Dermis microvascular lymphatic vessel endothelial cell (primary cell): ENCODE measurements at places on chromosomes 7 and 10.

DNA sequence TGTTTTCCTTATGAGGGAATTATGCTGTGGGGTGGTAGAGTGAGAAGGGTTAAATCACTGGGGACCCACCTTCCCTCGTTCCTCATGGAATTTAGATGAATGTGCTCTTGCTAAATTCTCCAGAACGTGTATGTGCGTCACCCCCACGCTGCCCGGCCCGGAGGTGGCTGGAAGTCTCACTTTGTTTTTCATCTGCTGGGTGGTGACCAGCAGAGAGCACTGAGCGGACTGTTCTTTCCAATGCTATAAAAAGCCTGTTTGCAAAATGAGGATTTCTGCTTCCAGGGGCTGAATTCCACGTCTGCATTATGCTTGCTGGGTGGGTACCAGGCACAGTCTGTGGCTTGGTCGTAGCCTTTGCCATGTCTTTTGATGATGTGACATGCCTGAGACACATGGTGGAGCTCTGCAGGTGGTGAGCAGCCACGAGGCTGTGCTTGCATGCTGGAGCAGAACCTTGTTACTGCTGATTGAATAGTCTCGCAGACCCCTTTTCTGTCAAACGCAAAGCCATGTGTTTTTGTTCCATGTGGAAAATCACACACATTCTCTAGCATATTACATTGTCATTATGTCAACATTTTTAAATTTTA, 31.9 kb upstream of the INSYN2A start:
- DNase-seq, result no peak

DNA sequence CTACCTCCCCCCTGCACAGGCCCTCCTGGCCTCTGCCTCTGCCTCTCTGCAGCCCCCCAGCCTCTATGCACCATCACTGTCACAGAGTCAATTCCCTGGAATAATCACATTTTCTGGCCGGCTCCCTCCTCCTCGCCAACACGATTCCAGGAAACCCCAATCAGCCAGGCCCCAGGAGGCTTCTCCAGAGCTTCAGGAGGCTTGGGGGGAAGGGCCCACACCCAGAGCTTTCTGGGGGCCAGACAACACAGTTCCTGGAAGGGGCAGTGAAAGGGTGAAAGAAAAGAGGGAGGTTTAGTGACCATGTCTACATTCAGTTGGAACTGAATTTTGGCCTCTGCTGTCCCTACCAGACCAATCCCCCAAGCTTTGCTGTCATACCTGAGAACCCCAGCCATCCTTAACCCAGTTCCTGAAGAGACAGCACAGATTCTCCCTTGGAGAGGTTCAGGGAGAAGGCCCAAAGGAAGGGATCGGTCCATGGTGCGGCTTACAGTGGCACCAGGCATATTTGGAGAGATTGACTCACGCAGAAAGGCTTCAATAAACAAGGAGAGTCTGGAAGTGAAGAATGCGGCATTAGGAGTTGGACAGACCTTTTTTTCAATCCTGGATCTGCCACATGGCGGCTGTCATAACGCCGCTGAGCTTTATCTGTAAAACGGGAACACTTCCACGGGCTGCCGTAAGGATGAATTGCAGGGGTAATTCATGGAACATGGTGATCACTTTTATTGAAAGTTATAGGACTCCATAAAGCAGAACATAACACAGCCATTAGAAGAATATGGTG, 89.0 kb downstream of the NEURL1 start:
- DNase-seq, result no peak

DNA sequence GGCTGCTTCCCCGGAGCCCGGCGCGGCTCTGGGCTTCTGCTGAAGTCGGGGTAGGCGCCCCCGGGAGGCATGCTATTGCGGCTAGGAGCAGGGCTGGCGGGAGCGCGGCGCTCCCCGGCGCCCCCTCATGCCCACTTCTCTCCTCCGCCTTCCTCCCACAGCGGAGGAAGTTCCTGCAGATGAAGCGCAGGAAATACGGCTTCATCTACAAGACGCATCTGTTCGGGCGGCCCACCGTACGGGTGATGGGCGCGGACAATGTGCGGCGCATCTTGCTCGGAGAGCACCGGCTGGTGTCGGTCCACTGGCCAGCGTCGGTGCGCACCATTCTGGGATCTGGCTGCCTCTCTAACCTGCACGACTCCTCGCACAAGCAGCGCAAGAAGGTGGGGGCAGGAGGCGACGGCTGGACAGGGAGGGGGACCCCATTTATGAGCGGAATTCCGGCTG, 479 bp downstream of the CYP26A1 start:
- no peak for DNase-seq

- no peak for DNase-seq
Observed at GRCh38 chr10:59383436-59383835, 21.1 kb upstream of the FAM13C start.

GRCh38 chr7:17255926-17256325, 42.5 kb upstream of the AHR start:
- no peak for DNase-seq

GRCh38 chr7:133509822-133510221, 256.9 kb downstream of the EXOC4 start:
- DNase-seq, result no peak
